ENCODE measurements at places on chromosomes 11 and 22. TPM values are rescaled to one million over a fixed set of nuclear protein-coding genes. Genes with fewer than 3 reads are reported as not detected.

ABCC8 gene
- 1.5 TPM for polyA plus RNA-seq

SCN2B gene
- polyA plus RNA-seq, result 0.70 TPM

UBTFL1 gene
- not detected for polyA plus RNA-seq

TMEM109 gene
- polyA plus RNA-seq, result 59.1 TPM

WDR74 gene
- 39.0 TPM for polyA plus RNA-seq

NTM gene
- polyA plus RNA-seq, result 1.8 TPM

CARD10 gene
- 42.6 TPM for polyA plus RNA-seq

SMIM38 gene
- 3.3 TPM for polyA plus RNA-seq

CRYBB3 gene
- 0.67 TPM for polyA plus RNA-seq

C1QTNF4 gene
- polyA plus RNA-seq, result 2.6 TPM

OR4C16 gene
- polyA plus RNA-seq, result not detected

SIK2 gene
- 9.8 TPM for polyA plus RNA-seq

GRCh38 chr11:37788141-37788877 lies 1190.3 kb upstream of the RAG2 start:
- no peaks in the 10 kb centered on the region for H3K27me3 ChIP-seq
- H3K4me1 ChIP-seq, result no peaks in the 10 kb centered on the region
- H3K4me3 ChIP-seq, result no peak overlapping the region
- no peaks in the 10 kb centered on the region for H3K36me3 ChIP-seq

DNA sequence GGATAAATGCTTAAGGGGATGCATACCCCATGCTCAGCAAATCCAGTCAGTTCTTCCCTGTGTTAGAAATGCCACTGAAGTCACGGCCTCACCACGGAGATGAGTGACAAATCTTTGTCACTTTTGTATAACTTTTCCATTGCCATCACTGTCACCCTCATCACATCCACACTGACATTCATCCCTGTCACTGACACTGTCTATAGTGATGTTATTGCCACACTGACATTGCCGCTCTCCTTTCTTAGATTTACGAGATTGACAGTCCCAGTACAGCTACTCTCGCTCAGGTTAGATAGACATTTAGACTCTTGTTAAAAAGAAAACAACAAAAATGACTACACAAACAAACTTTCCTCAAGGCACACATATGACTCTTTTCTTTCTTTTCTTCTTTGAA lies 910.7 kb upstream of the CNTN5 start:
- DNase-seq, result no peak
- H3K27ac ChIP-seq, result no peak overlapping the region
- H3K4me3 ChIP-seq, result no peak overlapping the region
- no peaks in the 10 kb centered on the region for H3K36me3 ChIP-seq
- no peaks in the 10 kb centered on the region for H3K27me3 ChIP-seq
- H3K4me1 ChIP-seq, result no peaks in the 10 kb centered on the region

DNA sequence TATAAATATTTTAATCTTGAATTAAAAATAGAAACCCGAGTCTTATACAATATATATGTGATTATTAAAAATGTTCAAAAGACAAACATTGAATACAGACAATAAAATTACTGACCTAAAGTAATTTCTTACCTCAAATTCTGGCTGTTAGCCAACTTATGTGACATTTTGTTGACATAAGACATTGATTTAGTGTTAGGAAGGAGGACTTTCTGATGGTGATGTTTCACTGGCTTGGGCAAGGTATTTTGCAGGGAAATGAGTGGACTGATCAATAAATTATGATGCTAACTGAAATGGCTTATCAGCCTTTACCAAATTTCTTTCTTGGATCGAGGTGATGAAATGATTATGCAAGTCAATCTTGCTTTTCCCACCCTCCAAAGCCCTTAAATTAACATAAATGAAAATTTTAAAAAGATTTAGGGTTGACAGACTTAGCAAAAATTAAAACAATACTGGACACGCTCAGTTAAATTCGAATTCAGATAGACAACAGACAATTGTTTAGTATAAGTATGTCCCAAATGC lies 33.2 kb upstream of the FZD4 start:
- H3K27ac ChIP-seq, result no peak overlapping the region
- H3K4me1 ChIP-seq, result peaks cover 4% of the 10 kb centered on the region
- H3K27me3 ChIP-seq, result no peaks in the 10 kb centered on the region
- no peaks in the 10 kb centered on the region for H3K36me3 ChIP-seq
- no peak overlapping the region for H3K4me3 ChIP-seq
- DNase-seq, result no peak

DNA sequence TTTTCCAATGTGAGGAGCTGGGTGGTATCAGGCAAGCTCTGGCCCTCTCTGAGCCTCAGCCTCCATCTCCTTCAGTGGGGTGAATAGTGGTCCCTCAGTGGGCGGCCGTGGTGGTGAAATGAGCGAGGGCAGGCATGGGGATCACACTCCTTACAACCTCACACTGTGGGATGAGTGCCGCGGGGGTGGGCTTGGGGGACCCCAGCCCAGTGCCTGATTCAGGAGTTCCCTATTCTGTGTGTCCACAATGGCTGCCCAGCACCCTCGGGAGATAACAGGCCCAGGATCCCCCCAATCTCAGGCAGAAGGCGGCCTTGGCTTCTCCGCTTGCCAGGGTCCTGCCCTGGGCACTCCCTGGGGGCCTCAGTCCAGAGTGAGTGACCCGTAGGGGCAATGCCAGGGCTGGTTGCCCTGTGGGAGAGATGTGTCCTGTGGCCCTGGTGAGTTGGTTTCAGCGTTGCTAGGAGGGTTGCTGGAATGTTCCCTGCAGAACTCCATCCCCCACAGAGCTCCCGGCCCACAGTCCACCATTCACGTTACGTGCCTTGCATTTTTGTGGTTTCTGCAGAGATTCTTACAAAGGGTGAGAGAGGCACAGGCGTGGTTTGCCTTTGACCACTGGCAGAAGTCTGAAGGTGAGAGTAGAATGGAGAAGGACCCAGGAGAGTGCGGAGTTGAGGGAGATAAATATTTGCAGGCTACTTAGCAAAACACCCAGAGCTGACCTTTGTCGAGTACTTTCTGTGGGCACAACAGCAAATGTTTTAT lies 2.9 kb downstream of the ALDH3B1 start:
- no peak for DNase-seq
- H3K4me1 ChIP-seq, result peaks cover 27% of the 10 kb centered on the region
- H3K4me3 ChIP-seq, result no peak overlapping the region
- H3K27ac ChIP-seq, result no peak overlapping the region
- no peaks in the 10 kb centered on the region for H3K36me3 ChIP-seq

DNA sequence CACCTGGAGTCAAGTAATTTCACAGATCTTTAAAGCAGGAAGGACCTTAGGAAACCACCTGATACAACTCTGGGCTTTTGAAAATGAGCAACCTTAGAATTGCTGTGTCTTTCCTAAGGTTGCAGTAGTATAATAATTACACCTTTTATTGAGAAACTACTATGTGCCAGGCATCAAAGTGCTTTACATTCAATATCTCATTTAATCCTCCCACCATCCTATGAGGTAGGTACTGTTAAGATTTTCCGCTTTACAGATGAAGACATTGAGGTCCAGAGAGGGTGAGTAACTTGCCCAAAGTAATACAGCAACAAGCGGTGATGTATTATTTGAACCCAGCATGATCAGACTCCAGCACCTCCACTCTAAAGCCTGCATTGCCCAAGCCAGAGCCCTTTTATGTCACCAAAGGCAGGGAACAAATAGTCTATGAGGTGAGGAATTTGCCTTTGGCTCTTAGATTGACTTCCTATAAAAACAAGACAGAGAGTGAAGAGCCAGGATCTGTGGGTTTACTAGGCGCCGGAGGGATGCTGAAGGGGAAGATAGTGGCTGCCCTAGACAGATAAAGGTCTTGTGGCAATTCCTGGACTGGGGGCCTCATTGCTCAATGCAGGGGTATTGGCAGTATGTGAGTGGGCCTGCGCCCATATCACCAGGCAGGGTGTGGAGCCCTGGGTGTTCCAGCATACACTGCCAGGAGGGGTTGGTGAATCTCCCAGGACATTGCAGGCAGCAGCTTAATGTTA lies 157.1 kb downstream of the FBXO7 start:
- no peak overlapping the region for H3K4me3 ChIP-seq
- H3K36me3 ChIP-seq, result no peaks in the 10 kb centered on the region
- no peak overlapping the region for H3K27ac ChIP-seq
- peaks cover 11% of the 10 kb centered on the region for H3K4me1 ChIP-seq
- H3K27me3 ChIP-seq, result no peaks in the 10 kb centered on the region

GRCh38 chr11:27926486-27926885 lies 181.5 kb downstream of the KIF18A start:
- no peak overlapping the region for H3K4me3 ChIP-seq
- no peaks in the 10 kb centered on the region for H3K27me3 ChIP-seq
- no peaks in the 10 kb centered on the region for H3K36me3 ChIP-seq
- no peak overlapping the region for H3K27ac ChIP-seq
- no peak for DNase-seq

DNA sequence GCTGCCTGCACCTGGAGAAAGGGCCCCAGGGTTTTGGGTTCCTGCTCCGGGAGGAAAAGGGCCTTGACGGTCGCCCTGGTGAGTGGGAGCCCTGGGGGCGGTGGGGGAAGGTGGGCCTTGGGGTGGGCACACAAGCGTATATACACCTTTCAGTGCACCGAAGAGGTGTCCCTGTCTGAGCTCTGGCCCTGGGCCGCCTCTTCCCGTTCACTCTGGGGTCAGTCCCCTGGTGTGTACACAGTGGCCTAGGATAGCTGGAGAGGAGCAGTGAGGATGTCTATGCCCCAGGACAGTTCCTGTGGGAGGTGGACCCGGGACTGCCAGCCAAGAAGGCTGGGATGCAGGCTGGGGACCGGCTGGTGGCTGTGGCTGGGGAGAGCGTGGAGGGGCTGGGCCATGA lies 2.8 kb downstream of the NHERF4 start:
- H3K27ac ChIP-seq, result no peak overlapping the region
- H3K36me3 ChIP-seq, result no peaks in the 10 kb centered on the region
- H3K4me1 ChIP-seq, result no peaks in the 10 kb centered on the region

DNA sequence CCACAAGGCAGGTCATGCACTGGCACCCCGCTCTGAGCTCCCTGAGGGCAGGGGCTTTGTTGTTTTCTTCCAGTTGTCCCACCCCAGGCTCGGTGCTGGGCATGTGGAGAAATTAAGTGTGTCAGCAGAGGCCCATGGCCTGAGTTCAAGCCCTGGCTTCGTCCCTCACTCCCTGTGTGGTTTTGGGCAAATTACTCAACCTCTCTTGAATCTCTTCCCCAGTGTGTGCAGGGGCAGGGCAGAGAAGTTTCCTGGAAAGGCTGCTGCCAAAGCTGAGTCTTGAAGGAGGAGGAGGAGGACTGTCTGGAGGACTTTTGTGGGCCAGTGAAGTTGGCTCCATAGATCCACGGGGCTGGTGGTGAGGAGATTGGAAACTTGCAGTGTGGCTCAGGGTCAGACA lies 138.1 kb upstream of the E2F8 start:
- H3K36me3 ChIP-seq, result no peaks in the 10 kb centered on the region
- peaks cover 4% of the 10 kb centered on the region for H3K4me1 ChIP-seq
- H3K27me3 ChIP-seq, result no peaks in the 10 kb centered on the region
- H3K4me3 ChIP-seq, result no peak overlapping the region

- DNase-seq, result no peak
- H3K4me1 ChIP-seq, result no peaks in the 10 kb centered on the region
- no peaks in the 10 kb centered on the region for H3K27me3 ChIP-seq
- H3K36me3 ChIP-seq, result no peaks in the 10 kb centered on the region
Measured at GRCh38 chr11:92206441-92206840, 18.2 kb upstream of the FAT3 start.

- no peaks in the 10 kb centered on the region for H3K4me1 ChIP-seq
- no peaks in the 10 kb centered on the region for H3K27me3 ChIP-seq
- H3K4me3 ChIP-seq, result no peak overlapping the region
- H3K27ac ChIP-seq, result no peak overlapping the region
- DNase-seq, result peak; percentile 41
Measured at GRCh38 chr11:35605706-35606105, 12.6 kb upstream of the FJX1 start.

GRCh38 chr11:20360650-20361049 lies 2.9 kb upstream of the HTATIP2 start:
- DNase-seq, result no peak
- H3K4me1 ChIP-seq, result peaks cover 8% of the 10 kb centered on the region
- no peak overlapping the region for H3K27ac ChIP-seq
- no peaks in the 10 kb centered on the region for H3K27me3 ChIP-seq

DNA sequence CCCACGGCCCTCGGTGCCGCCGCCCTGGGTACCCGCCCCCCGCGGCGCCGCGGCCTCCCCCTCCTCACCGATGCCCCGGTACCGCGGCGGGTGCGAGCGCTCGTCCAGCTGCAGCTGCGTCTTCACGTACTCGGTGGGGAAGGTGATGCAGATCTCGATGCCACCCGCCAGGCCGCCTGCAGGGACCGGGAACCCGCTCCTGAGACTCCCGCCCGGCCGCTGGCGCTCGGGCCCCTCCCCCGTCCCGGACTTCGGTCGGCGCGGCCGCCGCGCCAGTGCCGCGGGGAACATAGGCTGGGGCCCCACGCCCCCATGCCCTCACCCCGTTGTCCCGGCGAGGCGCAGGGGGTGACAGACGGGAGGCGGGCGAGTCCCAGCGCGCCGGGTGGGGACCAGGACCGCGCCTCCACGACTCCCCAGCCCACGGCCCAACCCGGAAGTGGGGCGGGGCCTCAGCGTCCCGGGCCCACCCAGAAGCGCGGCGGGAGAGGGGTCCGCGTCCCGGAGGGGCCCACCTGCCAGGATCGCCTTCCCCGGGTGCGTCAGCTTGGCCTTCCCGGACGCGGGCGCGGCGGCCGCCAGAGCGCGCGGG lies 375 bp downstream of the SLC25A1 start:
- H3K27ac ChIP-seq, result peak overlapping the region; percentile 39
- H3K36me3 ChIP-seq, result no peaks in the 10 kb centered on the region
- H3K4me3 ChIP-seq, result peak overlapping the region; percentile 91
- H3K27me3 ChIP-seq, result no peaks in the 10 kb centered on the region
- peak; percentile 28 for DNase-seq

GRCh38 chr11:67633758-67634365 lies 4.1 kb upstream of the NUDT8 start:
- no peak overlapping the region for H3K27ac ChIP-seq
- H3K36me3 ChIP-seq, result no peaks in the 10 kb centered on the region
- no peak overlapping the region for H3K4me3 ChIP-seq
- no peak for DNase-seq
- peaks cover 5% of the 10 kb centered on the region for H3K4me1 ChIP-seq

- H3K4me1 ChIP-seq, result no peaks in the 10 kb centered on the region
- no peak for DNase-seq
- H3K36me3 ChIP-seq, result no peaks in the 10 kb centered on the region
Measured at GRCh38 chr11:120054016-120054752, 83.7 kb downstream of the TRIM29 start.

DNA sequence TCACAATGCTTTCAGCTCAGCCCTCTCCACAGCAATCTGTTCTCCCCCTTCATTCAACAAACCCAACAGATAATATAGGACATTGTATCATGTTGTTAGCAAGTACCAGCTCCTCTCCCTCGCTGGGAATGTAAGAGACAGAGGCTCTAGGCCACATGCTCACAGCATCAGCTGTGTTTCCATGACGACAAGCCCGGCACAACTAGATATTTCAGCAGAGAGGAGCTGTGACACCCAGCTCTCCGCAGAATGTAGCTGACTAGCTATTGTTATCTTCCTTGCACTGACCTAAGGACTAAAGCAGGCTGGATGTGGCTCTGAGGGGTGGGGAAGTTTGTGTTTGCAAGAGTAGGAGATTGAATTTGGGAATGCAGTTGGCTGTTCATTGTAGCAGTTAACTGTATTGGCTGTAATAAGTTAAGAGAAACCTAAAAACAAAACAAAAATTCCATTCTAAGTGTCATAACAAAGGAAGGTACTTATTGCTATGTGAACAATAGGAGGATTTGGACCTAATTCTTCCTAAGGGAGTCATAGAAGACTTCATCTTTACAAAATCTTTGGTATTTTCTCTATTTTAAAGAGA lies 28.0 kb upstream of the RRAS2 start:
- no peaks in the 10 kb centered on the region for H3K27me3 ChIP-seq
- H3K36me3 ChIP-seq, result no peaks in the 10 kb centered on the region
- no peak overlapping the region for H3K4me3 ChIP-seq
- peak; percentile 83 for DNase-seq
- H3K4me1 ChIP-seq, result peaks cover 3% of the 10 kb centered on the region
